ENCODE measurements at places on chromosomes 12 and 14.

DNA sequence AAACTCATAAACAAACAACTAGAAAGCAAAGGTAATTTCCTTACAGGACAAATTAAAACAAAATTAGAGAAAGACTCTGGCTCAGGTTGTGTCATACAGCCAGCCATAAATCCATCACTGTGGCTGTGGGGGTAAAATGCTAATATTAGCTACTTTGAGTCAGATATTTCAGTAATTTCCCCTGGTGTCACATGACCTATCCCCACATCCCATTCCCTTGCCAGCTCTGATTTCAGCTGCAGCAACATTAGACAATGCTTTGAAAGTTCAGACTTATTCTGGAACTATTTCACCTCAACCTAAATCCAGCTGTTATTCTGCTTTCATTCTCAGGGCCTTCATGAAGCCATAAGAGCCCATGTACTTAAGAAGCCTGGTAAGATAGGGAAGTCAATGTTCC, 55.3 kb downstream of the RPL10L start:
- DNase-seq = no peak

DNA sequence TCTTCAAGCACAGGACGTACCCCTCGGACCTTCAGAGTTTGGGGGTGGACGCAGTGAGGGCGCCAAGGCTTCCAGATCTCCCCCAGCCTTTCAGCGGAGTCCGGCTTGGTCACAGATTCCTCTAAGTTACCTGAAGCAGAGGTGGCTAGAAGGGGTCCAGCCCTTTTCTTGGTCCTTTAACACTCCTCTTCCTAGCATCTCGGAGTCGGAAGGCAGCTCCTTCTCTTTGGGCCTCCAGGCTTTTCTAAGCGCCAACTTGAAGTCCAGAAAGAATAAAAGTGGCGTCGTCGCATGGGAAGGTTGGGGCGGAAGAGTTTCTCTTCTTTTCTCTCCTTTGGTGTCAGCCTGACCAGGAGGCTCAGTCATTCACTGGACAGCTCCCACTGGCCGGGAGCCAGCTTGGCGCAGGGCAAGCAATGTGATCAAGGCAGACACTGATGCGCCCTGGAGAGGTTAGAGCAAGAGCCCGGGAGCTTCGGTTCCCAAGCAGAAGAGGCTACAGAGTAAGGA, 9.6 kb downstream of the OR6S1 start:
- DNase-seq = no peak

GRCh38 chr12:110677206-110677911, 11.6 kb downstream of the HVCN1 start:
- no peak for DNase-seq

- no peak for DNase-seq
These were observed 363.1 kb downstream of the LRIG3 start for GRCh38 chr12:58557171-58557570.

GRCh38 chr14:54730156-54730961, 163.4 kb downstream of the SAMD4A start:
- no peak for DNase-seq

GRCh38 chr12:1705774-1706631, 15.1 kb downstream of the ADIPOR2 start:
- no peak for DNase-seq

DNA sequence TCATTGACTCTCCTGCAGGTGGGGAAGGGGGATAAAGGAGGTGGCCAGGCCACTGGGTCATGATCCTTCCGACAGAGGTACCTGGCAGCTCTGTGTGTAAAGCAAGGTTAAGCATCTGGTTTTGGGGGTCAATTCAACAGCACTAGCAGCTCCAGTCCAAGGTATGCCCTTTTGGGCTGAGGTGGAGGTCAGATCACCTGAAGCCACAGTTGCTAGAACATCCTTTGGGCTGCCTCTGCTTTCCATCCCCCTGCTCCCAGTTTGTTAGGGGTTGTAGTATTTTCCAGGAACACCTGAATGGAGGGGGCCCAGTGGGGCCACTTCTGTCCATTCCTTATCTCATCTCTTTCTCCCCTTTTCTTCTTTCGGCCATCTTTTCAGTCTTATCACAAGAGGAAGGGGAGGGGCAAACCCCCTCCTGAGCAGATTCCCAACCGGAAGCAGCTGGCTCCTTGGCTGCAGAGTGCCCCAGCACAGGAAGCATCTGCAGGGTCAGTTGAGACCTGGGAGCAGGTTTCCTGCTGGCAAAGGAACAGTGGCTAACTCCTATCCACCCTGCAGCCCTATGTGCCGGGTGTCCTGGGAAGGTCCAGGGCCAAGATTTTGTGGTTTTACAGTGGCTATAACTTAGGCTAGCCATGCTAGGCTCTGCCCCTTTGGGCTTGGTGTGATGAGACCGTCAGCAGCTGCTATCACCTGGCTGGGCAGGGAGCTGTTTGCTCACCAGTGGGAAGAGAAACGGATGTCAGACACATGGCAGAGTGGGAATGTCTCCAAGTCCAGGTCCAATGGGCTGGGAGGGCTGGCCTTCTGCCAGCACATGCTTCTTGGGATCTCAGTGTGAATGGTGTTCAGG, 40.2 kb downstream of the SH2B3 start:
- DNase-seq = no peak

DNA sequence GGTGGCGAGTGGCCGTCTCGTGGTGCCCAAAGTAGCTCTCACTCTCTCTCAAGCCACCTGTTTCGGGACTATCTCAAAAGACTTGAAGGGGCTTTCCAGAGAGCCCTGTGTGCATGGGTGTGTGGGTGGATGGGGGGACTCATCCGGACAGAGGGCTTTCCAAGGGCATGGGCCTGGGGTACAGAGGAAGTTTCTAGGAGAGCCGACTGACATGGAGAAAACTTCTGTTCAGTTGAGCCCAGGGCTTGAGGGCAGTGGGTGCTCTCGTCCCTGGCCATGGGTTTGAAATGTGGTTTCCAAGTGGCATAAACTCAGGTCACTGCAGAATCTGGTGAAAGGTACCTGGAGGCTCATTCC, 47.4 kb upstream of the MEG3 start:
- no peak for DNase-seq

DNA sequence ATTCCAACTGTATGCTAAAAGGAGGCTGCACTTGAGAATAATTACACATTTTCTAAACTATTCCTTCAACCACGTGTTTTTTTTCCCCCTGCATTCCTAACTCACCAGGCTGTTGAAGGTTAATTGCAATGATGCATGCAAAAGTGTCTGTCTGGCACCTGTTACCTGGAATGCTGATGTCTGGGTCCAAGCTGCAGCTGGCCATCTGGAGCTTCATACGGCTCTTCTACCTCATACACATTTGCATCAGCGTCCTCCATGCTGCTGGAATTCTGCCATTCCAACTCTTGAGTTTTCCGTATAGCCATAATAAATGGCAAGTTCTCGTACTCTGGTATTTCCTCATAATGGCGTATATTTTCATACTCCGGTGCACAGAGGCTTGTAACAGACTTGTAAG, 8.6 kb downstream of the FGD6 start:
- no peak for DNase-seq

DNA sequence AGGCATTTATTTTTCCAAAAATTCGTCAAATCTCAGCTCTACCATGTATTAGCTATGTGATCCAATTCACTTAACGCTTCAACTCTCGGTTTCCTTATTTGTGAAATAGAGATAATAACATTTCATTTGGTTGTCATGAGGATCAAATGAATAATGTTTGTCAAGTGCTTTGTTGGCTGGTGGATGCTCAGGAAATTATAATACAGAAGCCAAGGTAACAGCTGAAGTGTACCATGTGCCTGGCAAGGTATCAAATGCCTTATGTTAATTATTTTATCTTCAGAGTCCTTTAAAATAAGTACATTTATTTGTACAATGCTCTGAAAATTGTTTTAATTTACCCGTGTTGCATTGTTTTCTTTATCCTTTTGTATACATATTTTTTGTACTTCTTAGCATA, 6.1 kb upstream of the PRKCH start:
- DNase-seq = no peak

DNA sequence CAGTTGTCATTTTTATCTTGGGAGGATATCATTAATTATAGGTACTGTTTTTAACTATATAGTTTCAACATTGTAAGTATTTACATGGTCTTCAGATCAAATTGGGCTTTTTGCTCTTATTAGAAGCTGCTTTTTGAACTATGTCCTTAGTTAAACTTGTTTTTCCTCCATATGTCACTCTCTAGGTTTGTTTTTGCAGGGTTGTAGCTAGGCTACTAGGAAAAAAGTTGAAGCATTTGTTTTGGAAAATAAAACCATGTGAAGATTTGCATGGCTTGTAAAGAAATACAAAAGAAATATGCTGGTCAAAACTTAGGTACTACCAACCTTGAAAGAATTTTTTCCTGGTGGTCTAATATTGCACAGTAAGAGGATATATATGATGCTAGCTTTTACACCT, 3.4 kb downstream of the ARID2 start:
- no peak for DNase-seq

DNA sequence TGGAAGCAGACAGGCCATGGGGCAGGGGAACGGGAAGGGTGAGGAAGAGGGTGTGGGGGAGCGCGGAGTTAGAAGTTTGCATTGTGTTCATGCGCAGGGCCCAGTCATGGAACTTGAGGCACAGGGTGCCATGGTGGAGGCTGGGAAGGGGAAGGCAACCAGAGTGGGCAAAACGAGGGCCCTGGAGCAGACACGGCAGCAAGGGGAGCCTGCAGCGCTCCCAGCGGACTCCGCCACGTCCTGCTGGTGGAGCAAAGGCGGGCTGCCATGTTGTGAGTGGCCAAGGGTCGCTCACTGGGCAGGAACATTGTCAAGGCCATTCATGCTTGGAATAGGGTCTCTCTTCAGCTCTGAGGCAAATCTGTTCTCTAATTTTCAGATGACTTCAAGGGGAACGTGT, 20.5 kb downstream of the DEGS2 start:
- no peak for DNase-seq

DNA sequence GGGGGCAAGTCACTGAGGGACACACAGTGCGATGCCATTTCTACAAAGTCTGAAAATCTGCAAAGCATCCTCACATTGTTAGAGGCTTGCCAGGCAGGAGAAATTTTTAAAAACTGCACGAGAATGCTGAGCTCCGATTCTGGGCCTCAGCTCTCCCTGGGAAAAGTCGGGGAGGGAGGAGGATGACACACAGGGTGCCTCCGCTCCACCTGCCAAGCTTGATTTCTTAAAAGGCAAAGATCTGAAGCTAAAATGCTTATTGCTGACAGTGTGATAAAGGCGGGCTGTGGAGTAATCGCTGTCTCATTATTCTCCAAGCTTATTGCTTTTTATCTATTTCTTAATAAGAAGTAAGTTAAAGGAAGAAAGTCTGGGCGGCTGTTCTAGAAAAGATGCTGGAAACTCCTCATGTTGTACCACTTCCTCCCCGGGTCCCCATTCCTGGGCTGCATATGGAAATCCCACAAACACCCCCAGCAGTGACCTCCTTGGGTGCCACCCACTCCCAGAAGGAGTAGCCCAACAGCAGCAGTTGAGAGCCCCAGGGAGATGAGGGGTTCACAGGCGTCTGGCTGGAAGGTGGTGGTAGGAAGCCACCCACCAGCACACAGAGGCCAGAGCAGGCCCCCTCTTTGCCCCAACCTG, 55.0 kb downstream of the CCDC85C start:
- no peak for DNase-seq

GRCh38 chr12:50059440-50060119, 2.2 kb downstream of the ASIC1 start:
- no peak for DNase-seq

DNA sequence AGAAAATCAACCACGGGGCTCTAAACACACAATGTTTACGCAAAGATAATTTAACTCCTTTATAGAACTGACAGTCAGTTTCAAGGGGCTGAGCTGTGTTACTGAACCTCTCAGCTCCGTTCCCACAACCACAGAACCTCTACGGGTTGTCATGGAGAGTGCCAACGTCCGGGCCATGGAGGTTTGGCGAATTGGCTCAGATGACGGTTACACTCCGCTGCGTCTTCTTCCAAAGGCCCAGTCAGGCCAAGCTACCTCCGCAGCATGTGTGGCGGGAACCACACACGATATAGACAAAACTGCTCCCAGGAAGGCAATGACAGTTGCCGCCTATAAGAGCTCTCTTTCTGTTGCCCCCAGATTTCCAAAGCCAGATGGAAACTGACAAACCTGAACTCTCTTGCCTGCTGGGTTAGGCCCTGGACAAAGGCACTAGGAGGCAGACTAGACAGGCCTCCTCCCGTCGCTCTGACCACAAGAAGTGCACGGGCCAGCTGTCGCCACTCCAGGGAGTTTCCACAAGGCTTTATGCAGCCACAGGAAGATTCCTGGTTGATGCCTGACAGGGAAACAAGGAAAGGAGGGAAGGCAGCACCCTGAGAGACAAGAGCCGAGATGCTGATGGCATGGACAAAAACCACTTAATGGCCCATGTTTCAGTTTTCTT, 30.3 kb downstream of the CCDC88C start:
- DNase-seq = no peak

DNA sequence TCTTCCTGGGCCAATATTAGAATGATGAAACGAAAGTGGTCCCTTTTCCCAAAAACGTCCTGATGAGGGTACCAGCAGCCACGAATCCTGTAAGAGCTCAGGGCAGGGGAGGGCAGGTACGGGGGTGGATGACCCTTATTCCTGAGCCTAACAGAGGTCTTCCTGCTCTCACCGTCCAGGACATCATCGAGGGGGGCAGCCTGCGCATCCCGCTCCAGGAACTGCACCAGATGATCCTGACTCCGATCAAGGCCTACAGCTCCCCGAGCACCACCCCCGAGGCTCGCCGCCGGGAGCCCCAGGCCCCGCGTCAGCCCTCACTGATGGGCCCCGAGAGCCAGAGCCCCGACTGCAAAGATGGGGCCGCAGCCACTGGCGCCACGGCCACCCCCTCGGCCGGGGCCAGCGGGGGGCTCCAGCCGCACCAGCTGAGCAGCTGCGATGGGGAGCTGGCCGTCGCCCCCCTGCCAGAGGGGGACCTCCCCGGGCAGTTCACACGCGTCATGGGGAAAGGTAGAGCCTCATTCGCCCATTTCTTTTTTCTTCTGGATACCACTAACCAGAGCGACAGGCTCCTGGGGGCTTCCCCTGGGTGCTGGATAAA, 142.5 kb downstream of the GCH1 start:
- no peak for DNase-seq

GRCh38 chr12:4432878-4433744, 12.5 kb downstream of the FGF6 start:
- no peak for DNase-seq

DNA sequence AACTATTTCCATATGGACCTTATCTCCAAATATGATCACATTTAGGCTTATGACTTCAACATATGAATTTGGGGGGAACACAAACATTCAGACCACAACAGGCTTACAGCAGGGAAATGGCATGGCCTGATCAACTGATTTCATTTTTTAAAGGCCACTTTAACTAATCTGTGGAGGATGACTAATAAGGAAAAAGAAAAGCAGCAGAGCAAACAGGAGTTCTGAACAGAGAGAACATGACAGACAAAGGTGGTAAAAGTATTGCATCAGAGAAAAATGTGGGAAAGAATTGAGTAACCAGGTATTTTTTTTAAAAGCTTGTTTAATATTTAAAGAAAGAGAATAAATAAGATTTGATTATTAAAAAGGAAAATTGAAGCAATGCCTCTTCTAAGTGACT, 366.1 kb upstream of the TMPO start:
- no peak for DNase-seq

Data from activated effector memory CD4-positive, alpha-beta T cell treated with Interleukin-2 at 50 U/mL for 16 hours (primary cell).